T-helper 2 cell (primary cell): ENCODE measurements at places on chromosomes 7 and 10.

GRCh38 chr10:44569193-44570091 is 184.5 kb upstream of the CXCL12 start:
- no peak for DNase-seq

DNA sequence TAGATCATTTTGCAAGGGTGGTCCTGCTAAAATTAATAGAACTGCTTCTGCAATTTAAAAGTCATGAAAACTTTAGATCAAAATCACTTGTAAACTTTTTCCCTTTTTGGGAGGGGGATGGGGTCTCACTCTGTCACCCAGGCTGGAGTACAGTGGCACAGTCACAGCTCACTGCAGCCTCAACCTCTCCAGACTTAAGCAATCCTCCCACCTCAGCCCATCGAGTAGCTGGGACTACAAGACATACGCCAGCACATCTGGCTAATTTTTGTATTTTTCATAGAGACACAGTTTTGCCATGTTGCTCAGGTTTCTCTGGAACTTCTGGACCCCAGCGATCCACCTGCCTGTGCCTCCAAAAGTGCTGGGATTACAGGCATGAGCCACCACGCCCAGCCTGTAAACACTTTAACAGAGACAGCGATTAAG is 79.7 kb downstream of the LRRC17 start:
- DNase-seq = no peak

GRCh38 chr10:117938104-117938503 is 108.6 kb downstream of the RAB11FIP2 start:
- DNase-seq = no peak

GRCh38 chr7:130352194-130353074 is 7.8 kb downstream of the CPA5 start:
- no peak for DNase-seq

DNA sequence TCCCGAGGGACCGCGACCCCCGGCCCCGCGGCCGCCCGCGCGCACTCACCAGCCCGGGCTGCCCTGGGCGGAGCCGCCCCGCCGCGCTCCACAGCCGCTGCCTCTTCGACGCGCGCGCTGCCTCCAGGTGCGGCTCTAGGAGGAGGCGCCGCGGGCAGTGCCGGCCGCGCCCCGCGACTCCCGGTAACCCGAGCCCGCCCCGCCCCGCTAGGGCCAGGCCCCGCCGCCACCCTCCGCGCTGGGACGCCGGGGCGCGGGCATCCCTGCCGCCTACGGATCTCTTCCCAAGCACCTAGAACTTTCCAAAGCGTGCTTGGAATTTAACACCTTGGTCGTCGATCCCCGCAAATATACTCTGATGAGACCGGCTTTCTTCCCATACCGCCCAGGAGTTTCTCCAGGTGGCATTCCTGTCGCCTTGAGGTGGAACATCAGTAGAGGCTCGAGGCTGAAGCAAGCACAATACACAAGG is at the start of gene SLC26A5:
Gene SLC26A5 (minus strand): TSS at position 159 of the 472 bp plus-strand sequence. CDS start 24,693 bp downstream, outside the sequence.
- no peak for DNase-seq

DNA sequence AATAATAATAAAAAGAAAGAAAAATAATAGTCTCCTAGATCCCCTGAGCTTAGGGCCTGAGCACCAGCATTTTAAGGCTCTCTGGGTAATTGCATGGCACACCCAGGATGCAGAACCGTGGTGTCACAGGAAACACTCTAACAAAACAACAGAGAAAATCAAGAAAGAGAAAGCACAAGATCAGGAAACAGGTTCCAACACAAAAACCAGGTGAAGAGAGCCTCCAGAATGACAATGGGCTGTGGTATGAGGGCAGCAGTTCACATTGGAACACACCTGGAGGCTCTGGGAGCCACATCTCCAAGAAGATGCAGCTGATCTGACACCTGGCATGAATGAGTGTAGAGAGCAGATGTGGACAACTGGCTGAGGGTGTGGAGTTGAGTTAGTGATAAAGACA is 7.1 kb downstream of the MMRN2 start:
- DNase-seq = no peak

- peak; percentile 26 for DNase-seq
These were observed 517 bp downstream of the ITGB1 start for GRCh38 chr10:32957341-32958084.

DNA sequence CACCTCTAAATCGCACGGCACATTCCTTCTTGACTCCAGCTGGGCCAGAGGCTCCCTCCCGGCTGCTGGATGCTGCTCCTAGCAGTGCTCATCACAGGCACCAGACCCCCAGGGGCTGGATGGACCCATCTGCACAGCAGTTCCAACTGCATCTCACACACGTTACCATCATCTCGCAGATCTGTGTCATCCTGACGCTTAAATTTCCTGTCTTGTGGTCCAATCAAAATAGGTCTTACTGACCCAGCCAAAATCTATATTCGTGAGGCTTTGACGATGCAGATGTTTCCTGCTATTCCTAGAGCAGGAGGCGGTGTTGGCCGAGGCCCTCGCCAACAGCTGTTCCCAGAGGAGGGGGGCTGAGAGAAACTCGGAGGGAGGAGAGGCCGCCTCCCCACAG is 108.0 kb downstream of the MKI67 start:
- no peak for DNase-seq

GRCh38 chr7:130930681-130931080 is 196.7 kb upstream of the KLF14 start:
- DNase-seq = no peak

DNA sequence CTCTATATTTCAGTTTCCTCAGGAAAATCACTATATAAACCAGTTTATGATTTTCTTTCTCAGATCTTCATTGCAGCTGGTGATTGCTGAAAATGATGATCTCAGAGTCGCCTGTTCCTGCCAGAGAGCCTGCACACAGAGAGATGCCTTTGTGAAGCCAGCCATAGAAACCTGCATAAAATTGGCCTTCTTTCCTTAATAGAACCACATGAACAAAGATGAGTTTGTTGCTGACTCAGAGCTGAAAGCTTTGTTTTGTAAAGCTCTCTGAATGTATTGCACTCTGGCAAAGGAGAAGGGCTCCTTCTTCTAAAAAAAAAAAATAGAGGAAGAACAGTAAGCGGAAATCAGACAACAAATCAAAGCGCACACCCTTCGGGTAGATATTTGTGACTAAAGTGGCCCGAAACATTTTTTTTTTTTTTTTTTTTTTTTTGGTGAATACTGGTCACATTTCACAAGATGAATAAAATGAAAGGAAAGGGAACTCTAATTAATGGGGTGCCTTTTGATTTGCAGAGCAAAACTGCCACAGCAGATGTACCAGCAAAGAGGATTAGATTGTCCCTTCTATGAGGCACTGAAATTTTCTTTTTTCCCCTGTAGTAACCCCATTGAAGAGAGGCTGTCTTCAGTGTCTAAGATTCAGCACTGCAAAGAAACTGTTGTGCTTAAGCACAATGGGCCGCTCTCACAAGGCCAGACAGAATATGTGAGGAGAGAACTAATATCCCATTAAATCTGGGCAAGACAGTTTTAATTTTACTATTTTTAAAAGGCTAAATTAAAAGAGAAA is 75.1 kb upstream of the PTPRZ1 start:
- no peak for DNase-seq

DNA sequence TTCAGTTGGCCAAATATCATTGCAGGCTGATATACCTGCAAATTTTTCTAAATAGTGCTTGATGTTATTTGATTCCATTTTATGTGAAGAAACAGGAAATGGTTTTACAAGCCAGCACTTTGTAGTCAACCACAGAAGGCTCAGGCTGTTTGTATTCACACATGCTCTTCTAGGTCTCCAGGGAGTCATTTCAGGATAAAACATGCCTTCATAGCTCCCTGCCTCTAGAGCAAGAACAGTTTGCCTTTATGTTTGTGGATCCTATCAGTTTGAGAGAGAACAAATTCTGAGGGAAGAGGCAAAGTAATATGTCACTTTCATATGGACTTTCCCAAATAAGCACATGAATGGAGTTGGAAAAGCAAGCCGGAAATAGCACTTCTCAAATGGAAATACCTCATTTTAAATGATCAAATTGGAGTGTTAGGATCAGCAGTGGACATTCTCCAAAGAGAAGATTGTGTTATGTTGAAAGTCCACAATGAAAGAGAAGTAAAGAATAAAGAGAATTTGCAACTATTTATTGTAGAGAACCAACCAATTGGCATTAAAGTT is 277.6 kb downstream of the KCND2 start:
- DNase-seq = no peak

- DNase-seq = no peak
These were observed 14.0 kb downstream of the HABP2 start for GRCh38 chr10:113566888-113567287.

DNA sequence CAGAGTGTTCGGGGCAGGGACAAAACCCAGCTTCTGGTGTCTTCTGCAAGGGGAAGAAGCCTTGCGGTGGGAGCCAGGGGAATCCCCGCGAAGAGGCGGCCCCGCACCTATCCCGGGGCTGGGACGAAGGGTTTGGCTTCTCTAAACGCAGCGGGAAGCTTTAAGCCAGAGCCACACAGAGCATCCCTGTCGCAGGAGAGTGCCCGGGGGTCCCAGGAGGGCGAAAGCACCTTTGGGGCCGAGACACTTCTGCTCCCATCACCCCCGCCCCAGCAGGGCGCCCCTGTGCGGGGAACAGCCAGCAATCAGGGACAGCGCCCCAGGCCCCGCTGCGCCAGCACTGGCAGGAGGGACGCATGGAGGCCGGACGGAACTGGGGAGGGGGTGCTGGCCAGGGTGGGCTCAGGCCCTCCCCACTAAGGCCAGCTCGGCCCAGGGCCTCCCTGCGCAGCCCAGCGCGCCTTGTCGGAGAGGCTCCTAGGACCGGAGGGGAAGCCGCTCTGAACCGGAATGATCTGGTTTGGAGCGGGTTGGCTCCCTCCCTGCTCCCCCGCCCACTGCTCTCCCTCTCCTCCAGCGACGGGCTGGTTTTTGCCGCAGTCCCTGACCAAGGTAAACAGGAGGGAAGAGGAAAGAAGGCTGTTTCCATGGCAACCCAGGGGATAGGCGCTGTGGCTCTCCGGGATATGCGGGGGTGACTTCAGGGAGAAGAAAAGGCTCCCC is 63.9 kb downstream of the TMEM209 start:
- DNase-seq = no peak

GRCh38 chr10:97435211-97435610 is 9.2 kb downstream of the PGAM1 start:
- DNase-seq = no peak

DNA sequence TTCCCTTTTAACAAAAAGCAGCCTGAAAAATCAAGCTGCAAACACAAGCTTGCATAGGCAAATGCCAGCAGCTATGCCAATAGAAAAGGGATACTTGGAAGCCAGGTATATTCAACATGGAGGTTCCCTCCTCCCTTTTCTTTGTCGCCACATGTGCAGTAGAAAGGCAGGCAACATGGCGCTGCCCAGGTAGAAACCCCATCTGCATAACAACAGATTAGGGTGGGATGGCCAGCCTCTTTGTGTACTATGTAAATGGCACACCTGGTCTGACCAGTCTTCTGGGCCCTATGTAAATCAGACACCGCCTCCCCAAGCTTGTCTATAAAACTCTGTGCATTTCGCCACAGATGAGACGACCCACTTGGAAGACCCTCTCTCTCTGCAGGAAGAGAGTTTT is 58.1 kb downstream of the CCDC3 start:
- DNase-seq = no peak

DNA sequence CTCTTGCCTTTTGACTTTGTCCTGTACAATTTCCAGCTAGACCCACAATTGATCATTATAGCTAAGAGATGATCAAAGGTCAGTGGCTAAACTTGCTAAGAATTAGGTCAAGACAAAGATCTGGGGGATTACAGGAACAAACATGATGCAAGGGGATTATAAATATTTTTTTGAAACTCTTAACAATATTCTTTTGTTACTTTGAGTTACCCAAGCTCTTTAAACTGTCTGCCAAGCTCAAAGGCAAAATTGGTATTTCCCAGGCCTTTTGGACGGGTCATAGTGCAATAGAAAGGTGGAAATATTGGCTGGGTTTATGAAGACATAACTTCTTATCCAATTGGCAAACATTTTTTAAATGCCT is 23.4 kb downstream of the TBXAS1 start:
- no peak for DNase-seq
